ENCODE measurements at places on chromosomes 3 and 15. TPM values are rescaled to one million over a fixed set of nuclear protein-coding genes. Genes with fewer than 3 reads are reported as not detected.
A peak's percentile ranks its signal among the peaks of the same experiment; 100 is the strongest.

DNA sequence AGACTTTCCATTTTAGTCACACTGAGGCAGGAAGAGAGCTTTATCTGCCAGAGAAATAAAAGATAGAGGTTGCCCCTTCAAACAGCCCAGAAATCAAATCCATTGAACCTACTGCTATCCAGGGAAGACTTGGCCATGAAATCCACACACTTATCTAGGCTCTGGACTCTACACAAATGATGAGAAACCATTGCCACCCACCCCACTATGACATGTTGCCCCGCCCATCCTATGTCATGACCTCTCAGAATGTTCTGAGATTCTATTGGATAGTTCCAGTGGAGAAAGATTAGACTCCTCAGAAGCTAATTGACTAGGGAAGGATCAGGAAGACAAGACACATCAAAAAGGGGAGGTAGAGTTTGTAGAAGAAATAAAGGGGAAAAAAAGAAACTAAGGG lies at the start of gene TMCO5A:
Gene TMCO5A (plus strand): TSS at position 301 of the 400 bp plus-strand sequence. CDS start 1,684 bp downstream, outside the sequence.
- DNase-seq = no peak

GRCh38 chr3:52056968-52057811 lies 819 bp upstream of the DUSP7 start:
- DNase-seq = peak; percentile 99

GRCh38 chr3:30742796-30743619 lies 136.6 kb downstream of the TGFBR2 start:
- peak; percentile 18 for DNase-seq

- no peak for DNase-seq
These were observed 539.4 kb downstream of the CADM2 start for GRCh38 chr3:85498177-85498576.

DNA sequence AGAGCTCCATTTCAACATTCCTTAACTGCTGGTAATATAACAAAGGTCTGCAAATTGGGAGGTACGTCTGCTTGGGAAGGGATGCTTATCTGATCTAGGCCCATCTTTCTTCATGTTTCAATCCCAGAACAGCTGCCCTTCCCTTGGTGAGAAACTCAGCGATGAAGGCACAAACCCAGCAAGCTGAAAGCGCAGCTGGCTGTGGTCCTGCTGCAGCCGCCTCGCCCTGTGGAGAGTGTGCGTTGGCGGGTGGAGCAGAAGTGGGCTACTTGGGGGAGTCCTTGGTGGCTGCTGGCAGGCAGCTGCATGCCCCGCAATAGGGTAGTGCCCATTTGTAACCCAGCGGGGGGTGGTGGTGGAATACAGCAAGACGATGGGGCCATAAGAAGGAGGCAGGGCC lies 160.6 kb upstream of the WNT5A start:
- no peak for DNase-seq

DNA sequence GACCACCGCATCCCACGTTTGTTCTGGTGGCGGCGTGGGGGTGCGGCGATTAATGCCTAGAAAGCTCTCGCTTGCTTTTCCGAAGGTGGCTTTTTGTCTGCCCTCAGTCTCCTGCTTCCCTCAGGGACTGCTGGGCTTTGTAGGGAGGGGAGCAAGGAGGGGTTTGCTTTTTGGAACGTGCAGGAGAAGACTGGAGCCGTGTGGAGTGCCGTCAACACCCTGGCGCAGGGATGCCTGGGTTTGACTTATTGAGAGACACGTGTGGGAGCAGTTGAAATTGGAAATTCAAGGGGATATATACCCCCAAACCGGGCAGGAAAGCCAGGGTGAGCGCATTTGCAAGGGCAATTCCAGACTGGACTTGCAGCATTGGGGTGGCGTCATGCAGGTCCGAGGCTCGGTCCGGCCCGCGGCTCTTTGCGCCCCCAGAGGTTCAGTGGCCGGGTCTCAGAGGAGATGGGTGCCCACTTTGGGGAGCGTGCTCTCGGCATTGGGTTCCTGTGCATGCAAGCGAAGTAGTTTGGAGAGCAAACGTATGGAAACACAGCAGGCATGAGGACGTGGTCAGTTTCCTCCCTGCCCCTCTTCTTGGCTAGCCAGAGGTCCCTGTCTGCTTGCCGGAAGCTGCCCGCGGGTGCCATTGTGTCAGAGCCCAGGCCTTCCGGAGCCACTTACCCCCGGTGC lies 2.1 kb downstream of the EPHB1 start:
- DNase-seq = no peak

GRCh38 chr15:51368751-51369450 lies 27.4 kb downstream of the GLDN start:
- DNase-seq = peak; percentile 98

- peak; percentile 3 for DNase-seq
These were observed 56.7 kb upstream of the DGKG start for GRCh38 chr3:186418671-186419145.

GRCh38 chr3:150035910-150036612 lies 65.4 kb upstream of the PFN2 start:
- DNase-seq = no peak

DNA sequence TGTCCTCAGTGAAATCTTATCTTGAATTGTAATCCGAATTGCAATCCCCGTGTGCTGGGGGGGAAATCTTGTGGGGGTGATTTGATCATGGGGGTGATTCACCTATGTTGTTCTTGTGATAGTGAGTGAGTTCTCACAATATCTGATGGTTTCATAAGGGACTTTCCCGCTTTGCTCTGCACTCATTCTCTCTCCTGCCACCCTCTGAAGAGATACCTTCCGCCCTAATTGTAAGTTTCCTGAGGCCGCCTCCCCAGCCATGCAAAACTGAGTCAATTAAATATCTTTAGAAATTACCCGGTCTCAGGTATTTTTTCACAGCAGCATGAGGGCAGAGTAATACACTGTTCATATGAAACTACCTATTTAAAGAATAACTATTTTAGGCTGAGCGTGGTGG lies 304.1 kb upstream of the EPHA6 start:
- no peak for DNase-seq

DNA sequence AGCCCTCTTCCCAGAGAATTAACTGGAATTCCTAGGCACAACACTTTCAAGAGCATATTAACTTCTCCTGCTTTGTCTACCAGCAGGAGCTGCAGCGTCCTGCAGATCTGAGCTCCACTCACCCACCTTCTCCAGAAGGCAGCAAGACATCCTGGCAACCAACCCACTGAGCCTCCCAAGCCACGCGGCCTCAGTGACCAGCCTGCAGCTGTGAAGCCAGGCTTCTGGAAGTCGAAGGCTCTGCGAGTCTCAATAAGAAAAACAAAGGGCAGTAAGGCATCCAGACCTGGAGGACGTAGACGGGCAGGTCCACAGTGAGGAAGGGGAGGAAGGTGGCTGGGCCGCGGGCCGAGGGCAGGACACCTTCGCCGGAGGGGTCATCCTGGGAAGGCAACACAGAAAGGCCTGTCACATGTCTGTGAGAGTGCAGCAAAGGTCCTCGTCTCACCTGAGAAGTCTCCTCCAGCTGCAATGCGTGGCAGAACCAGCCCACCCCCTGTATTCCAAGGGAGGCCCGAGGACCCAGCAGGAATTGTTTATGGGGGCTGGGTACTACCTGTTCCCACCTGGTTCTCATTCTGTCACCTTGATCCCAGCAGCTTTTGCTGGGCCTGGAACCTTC lies 36.2 kb downstream of the ZXDC start:
- no peak for DNase-seq

DNA sequence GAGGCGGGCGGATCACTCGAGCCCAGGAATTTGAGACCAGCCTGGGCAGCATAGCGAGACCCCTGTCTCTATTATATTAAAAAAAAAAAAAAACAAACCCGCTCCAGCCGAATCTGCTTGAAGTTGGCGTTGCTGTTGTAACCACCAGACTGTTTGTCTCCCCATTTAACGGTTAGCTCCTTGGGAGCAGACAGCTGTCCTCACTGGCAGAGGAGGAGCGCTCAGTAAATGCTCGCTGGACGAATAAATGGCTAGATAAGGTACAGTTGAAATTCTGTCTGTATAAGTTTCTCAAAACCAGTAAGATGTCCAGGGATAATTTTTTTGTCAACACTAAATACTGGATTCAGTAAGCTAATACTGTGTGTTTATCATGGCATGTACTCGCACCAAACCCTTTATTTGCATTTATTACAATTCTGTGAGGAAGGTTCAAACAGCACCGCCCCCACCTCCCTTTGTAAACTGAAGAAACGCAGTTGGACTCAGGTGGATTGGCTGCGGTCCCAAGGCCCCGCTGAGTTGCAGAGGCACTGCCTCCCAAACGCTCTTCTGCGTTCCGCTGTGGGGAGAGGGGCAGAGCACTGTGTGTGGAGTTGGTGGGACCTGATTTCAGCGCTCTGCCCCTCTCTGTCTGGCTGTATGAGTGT lies 1.1 kb downstream of the RCCD1 start:
- no peak for DNase-seq

DNA sequence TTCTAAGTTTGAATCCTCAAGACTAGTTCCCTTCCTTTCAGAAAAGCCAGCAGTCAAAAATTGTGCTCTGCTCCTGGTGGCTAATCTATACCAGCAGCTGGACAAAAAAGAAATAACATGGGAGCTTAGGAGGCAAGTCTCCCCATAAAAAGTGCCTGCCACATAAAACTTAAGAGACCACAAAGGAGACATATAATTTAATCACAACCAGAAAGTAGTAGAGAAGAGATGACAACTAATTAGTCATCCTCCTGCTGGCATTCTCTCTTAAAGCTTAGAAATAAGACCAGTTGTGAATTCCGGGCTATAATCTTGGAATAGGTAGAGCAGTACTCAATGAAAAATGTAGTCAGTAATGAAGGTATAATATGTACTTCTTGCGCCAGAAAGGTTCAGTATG lies 20.2 kb upstream of the IMPG2 start:
- DNase-seq = no peak

- no peak for DNase-seq
These were observed 1090.2 kb downstream of the PLOD2 start for GRCh38 chr3:145070795-145071194.

GRCh38 chr15:27864719-27865118 lies 234.4 kb downstream of the OCA2 start:
- no peak for DNase-seq

The SEMA6D gene
- total RNA-seq = 3.0 TPM

The PTH1R gene
- total RNA-seq = 2.6 TPM

The MINAR1 gene
- total RNA-seq = 2.3 TPM

The TRPM1 gene
- total RNA-seq = under 0.01 TPM

The SLCO3A1 gene
- total RNA-seq = 8.6 TPM

The CTDSPL gene
- total RNA-seq = 61.7 TPM

Data from fibroblast of villous mesenchyme (primary cell).